Hippocampal formation (tissue), 2 donors: ENCODE measurements at places on chromosomes 6 and 20.

DNA sequence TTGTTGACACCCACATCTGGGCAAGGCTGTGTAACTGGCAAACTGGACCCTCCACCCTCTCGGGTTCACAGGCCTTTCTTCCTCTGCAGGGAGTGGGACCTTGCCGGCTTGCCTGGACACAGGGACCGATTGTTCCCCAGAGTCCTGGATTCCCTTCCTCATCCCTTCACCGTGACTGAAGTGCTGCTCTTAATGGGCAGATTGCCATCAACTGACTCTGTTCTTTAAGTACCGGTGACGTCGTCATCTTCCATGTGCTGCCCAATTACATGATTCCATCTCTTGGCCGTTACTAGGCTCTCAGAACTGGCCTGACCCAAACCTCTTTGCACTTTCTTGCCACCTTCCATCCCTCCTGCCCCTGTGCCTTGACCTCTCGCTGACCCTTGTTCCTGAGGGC lies 85.4 kb downstream of the EYA4 start:
- no peak for DNase-seq

- no peak for DNase-seq
Measured at GRCh38 chr6:139402876-139403386, 28.5 kb upstream of the CITED2 start.

- no peak for DNase-seq
Measured at GRCh38 chr6:4585682-4586468, 190.3 kb upstream of the CDYL start.

DNA sequence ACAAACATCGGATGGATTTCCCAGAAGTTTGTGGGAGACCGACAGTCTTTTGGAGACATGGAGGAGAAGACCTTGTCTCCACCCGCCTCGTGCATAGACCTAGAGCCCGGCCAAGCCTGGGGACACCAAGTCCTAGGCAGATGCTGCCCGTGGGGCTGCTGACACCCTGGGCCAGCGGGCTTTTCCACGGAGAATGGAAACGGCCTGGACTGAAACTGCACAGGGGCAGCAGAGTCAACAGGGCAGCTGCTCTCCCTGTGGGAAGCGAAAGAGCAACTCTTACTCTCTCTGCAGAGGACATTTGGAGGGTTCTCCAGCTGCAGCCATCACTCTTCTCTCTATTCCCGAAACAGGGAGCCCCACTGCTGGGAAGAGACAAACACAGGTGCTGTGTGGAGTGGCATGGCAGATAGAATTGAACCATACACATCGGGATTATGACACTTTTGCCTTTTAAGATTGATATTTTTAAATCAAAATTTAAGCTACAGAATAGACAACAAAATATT lies 401.2 kb downstream of the THBS2 start:
- DNase-seq, result no peak

GRCh38 chr6:90074161-90074850 lies 180.0 kb downstream of the GJA10 start:
- DNase-seq, result no peak

DNA sequence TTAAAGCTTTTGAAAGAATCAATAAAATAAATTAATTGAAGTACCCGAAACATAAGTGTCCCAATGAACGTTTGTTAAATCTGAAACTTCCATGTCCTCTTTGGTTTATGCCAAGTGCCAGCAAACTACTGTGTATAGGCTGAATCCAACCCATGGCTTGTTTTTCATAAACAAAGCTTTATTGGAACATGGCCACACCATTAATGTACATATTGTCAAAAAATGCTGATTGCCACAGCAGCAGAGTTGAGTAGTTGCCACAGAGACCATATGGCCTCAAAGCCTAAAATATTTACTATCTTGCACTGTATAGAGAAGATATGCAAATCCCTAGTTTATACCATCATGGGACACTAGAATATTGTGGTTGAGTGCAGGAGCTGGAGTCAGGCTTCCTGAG lies 406.1 kb downstream of the MAFB start:
- DNase-seq, result no peak

DNA sequence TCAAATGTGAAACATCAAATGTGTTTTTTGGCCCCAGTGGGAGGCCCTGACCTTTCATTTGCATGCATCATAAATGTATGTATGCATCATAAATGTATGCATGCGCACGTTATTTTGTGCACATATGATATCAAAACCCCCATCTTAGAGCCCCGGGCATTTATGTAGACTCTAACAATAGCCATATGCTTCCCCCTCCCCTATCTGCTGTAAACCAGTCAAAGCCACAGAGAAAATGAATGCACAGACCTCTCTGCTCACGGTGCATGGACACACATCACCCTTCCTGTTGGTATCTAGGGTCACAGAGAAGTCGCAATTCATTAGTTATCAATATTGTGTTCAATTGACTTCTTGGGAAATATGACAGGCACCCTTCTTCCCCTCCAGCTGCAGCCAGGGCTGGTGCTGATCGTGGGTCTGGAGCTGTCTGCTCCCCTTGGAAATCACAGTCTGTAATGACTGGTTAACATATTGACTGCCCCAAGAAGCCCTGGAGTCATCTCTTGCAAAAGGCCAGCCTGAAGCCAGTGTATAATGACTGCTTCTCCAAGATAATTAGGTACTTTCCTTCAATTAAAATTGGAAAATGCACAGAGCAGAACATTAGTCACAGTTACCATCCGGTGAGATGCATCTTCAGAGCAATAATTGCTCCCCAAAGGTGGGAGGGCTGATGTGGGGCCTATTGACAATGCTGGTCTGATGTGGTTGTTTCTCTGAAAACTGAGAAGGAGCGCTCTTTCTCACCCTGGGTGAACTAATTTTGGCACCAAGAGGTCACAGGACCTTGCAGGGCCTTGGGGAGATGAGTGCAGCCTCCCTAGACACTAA lies 532.2 kb downstream of the CDH26 start:
- DNase-seq, result no peak

GRCh38 chr6:38387461-38387860 lies 252.3 kb downstream of the BTBD9 start:
- no peak for DNase-seq

- no peak for DNase-seq
Measured at GRCh38 chr6:2135401-2135800, 110.0 kb downstream of the GMDS start.

GRCh38 chr6:43331891-43332290 lies 23.3 kb upstream of the CRIP3 start:
- no peak for DNase-seq

GRCh38 chr6:122472022-122472340 lies 374 bp upstream of the SERINC1 start:
- DNase-seq, result no peak

GRCh38 chr6:11094941-11095340 lies 1.3 kb downstream of the SMIM13 start:
- no peak for DNase-seq

- no peak for DNase-seq
Measured at GRCh38 chr6:16544006-16544405, 217.3 kb downstream of the ATXN1 start.

GRCh38 chr6:38797391-38797790 lies 82.3 kb downstream of the DNAH8 start:
- DNase-seq, result no peak

DNA sequence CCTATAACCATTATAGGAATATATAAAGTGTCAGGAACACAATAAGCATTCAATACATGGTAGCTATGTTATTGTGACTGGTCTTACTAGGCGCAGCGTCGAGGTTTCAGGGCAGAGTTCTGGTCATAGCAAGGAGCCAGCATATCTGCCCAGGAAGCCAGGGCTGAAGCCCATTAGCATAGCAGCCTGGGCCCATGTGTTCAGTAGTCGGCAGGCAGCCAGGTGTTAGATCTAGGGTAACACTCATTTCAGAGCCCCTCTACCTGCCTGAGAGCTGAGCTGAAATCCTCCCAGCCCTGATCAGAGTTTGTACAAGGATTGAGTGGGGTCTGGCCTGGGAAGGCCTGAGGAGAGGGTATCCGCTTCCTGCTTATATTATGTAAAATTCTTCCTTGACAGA lies 32.1 kb downstream of the C20orf173 start:
- no peak for DNase-seq

DNA sequence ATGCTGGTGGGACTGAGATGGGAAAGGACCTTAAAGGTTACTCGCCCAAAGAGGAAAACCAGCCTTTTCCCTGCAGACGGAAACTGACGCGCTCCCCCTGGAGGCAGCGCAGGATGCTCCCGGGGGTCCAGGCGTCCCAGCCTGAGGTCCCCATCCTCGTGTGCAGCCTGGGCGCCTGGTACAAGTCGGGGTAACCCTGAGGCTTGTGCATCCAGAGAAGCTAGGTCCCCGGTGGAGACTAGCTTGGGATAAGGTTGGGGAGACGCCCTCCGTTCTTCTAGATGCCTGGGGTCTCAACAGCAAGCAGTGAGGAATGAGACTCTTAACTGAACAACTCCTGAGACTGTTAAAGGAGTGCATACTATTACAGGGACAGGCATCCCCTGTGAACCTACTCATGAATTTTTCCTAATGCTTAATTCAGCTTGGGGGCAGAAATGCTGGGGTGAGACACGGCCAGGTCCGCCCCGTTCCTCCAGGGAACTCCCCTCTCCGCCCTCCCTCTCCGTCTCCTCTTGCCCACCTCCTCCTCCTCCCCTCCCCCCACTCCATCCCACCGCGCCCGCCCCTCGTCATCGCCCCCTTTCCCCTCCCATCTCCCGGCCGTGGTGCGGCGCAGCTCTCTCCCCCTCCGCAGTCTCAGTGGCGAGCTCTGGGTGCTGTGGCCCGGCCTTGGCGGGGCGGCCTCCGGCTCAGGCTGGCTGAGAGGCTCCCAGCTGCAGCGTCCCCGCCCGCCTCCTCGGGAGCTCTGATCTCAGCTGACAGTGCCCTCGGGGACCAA lies at the start of gene PRSS35:
TSS of gene PRSS35 (plus strand) at position 634 of the 781 bp plus-strand sequence. CDS start 10,908 bp downstream, outside the sequence.
- DNase-seq, result peak; percentile 43

GRCh38 chr20:51560550-51561307 lies 18.2 kb upstream of the NFATC2 start:
- no peak for DNase-seq

GRCh38 chr6:150176152-150176551 lies 33.3 kb downstream of the PPP1R14C start:
- no peak for DNase-seq

DNA sequence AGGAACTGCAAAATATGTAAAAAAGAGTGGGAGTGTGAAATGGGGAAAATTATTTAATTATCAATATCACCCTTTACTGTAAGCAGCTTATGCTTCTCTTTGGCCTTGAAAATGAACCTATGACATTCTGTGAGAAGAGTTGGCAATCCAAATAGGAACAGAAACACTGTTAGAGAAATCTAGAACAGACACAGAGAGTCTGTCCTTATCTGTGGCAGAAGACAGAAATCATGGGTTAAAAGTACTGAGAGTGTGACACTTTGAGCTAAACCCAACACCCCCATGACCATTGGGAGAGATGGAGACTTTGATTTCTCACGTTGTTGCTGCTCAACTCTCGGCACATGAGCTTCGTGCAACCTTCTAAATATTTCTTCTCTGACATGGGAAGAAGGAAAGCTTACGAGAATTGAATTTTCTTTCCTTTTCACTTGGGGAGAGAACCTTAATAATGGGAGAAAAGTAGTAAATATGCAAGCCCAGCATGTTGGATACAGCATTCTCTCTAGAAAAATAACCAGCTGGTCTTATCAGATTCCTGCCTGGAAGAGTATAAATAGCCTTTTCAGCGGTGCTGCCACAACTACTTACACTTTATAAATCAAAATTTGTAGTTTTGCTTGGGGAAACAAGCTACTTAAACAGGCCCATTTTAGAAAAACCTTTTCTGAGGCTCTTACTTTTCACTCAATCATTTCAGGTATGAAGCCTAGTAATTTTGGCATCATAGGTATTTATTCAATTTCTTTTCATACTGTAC lies 49.4 kb upstream of the NOX3 start:
- no peak for DNase-seq

DNA sequence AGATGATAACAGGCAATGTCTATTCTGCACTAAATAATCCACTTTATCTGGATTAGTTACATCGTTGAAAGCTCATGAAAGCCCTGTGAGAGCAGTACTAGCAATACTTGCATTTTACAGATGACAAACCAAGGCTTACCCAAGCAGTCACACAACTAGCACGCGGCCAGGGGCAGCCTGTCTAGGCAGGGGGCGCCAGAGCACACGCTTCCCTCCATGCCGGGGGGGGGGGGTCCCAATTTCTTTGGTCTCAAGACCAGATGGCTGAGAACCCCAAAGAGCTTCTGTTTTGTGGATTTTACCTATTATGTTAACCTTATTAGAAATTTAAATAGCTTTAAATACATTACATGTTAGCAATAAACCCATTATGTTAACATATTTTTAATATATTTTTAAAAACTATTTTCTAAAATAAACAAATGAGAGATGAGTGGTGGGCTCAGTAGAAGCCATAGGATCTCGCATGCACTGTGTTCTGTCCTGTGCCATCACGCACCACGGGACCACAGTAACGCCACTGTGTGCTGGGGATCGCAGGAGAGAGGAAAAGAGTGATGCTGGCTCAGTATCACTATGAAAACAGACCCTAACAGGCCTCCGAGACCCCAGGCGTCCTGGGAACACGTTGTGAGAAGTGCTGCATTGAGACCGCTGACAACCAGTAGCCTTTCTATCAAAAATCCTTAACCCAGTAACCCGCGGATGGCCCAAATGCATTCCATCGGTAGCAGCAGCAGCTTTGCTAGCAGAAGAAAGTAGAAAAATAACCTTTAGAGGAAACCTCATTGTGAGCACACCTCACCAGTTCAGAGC lies 5.3 kb upstream of the PRR18 start:
- no peak for DNase-seq

DNA sequence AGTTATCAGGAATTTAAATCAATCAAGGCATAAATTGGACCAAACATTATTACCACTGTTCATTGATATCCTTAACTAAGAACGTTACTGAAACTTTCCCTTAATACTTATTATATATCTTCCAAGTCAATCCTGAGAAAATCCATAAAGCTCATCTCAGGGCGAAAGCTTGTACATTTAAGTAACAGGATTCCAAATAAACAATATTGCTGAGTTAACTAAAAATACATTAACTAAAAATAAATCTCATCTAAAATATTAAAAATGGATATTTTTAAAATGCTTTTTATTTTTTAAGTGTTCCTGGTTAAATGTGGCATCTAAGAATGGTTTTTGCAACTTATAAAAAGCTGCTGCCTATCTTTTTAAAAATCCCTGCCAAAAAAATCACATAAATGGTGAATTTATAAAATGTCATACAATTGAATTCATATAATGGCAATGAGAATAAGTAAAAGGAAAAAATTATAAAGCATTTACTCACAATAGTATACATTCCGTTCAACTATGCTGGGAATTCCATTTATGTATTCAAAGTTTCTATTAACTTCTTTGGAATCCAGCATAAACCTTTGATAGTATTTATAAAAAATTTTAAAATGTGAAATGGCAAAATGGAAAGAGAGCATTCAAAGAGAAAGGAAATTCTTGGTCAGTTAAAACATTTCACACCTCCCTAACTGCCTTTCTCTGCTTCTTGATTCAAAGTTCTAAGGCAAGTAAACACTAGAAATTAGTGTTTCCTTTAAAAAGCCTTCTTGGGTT lies 20.8 kb upstream of the GMDS start:
- DNase-seq, result no peak

GRCh38 chr6:90333928-90334327 lies 37.3 kb upstream of the BACH2 start:
- no peak for DNase-seq

- DNase-seq, result no peak
Measured at GRCh38 chr6:36244641-36245280, 25.1 kb upstream of the PNPLA1 start.

- DNase-seq, result no peak
Measured at GRCh38 chr20:46767127-46767761, 57.8 kb downstream of the SLC2A10 start.

GRCh38 chr20:38255393-38255792 lies 5.1 kb downstream of the KIAA1755 start:
- peak; percentile 17 for DNase-seq
